ENCODE measurements at places on chromosomes 5 and 9.

DNA sequence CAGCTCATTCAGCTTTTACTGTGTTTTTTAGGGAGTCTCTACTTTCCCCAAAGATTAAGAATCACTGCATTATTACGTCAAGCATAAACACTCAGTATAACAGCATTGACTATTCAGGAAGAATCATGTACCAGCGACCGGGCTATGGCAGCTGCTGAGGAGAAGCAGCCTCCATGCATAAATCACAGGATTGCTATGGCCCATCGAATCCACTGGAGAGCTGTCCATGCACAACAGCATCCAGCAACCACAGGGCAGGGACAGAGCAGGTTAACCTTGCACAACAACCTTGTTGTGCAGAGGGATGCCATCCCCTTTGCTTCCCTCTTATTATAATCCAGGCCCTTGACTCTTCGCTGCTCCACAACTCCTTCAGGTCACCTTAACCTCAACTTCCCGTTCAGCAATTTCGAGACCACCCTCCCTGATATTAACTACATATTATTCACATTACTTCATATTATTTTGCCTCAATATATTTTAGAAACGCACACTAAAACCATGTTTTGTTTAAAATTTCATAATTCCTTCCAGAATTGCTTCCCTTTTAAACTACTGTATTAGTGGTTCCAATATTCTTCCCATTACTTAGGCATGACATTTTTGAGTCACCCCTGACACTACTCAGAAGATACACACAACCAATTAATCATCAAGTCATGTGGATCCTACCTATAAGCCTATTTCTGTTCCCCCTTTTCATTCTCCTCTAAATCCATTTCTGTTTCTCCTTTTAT, 991 bp downstream of the IARS1 start:
- DNase-seq = peak; percentile 31

DNA sequence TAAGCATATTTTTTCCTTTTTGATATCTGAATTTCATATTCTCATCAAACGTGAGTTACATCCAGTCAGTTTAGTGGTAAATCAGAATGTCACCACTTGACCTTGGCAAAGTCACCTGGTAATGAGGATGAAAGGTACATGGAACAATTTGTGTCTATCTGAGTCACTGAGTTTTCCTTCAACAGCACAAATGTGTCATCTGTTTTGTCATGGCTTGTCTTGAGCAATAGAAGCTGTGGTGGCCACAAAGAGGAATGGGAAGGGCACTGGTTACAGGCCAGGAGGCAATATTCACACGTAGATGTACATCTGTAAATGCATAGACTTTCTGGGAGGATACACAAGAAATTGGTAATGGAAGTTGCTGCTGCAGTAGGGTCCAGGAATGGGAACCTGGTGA, 8.4 kb upstream of the ZNF474 start:
- DNase-seq = no peak

- peak; percentile 70 for DNase-seq
Measured at GRCh38 chr5:172111852-172112225, 76.2 kb downstream of the STK10 start.

GRCh38 chr9:70413464-70413798, 1.0 kb downstream of the KLF9 start:
- DNase-seq = peak; percentile 92

DNA sequence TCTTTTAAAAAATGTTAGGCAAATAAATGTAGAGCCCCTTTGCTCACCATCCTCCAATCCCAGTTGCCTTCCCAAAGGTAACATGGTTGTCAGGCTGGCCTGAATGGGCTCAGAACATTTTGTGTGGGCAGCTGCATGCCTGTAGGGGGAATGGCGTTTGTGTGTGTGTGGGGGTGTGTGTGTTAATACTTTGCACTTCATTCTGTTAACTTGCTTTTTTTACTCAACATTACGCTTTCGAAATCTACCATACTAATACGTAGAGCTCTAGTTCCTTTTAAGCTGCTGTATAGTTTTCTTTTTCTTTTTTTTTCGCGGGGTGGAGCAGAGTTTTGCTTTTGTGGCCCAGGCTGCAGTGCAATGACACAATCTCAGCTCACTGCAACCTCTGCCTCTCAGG, 14.0 kb downstream of the MYOZ3 start:
- DNase-seq = no peak

GRCh38 chr5:92633875-92634487, 947.0 kb downstream of the NR2F1-AS1 start:
- DNase-seq = no peak

DNA sequence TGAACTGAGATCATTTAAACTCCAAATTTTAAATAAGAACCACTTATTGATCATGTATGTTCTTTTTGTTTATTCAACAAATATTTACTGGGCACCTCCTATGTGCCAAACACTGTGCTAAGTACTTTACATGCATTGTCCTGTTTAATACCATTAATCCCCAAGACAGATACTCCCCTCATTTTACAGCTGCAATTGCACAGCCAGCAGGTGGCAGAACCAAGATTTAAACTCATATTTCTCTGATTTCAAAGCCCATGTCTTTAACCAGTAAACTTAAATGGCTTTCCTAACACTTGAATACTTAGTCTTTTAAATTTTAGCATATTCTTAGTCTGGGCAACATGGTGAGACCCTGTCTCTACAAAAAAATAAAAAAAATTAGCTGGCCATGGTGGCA, 43.4 kb upstream of the KIAA1958 start:
- DNase-seq = peak; percentile 47

- DNase-seq = no peak
Measured at GRCh38 chr5:176436656-176437055, 11.5 kb upstream of the FAF2 start.

GRCh38 chr5:66851306-66851705, 255.1 kb downstream of the MAST4 start:
- DNase-seq = no peak

GRCh38 chr5:107669096-107670031, 1.4 kb downstream of the EFNA5 start:
- DNase-seq = no peak

GRCh38 chr5:57693488-57694305, 211.1 kb upstream of the ACTBL2 start:
- no peak for DNase-seq

DNA sequence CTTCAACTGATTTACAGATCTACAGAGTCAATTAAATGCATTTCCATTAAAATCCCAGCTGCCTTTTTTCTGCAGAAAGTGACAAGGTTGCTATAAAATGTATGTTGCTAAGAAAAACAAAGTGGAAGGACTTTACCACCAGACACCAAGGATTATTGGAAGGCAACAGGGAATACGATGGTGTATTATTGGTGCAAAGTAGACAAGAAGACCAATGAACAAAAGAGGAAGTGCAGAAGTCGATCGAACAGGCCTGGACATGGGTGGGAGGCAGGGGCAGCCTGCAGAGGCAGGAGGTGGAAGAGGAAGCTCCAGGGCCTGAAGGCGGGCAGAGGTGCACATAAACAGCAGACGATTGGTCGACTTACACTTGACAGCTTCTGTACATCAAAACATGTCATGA, 10.6 kb upstream of the SLC6A19 start:
- DNase-seq = no peak

- no peak for DNase-seq
Measured at GRCh38 chr5:140881889-140882590, at the start of gene PCDHA13. Gene PCDHA13, plus strand, starts transcription at chr5:140882124. Its CDS starts 145 bp downstream, at chr5:140882269.

GRCh38 chr5:111697881-111698757, 58.9 kb downstream of the NREP start:
- no peak for DNase-seq

- DNase-seq = no peak
Measured at GRCh38 chr9:107894572-107895261, 405.1 kb upstream of the KLF4 start.

- DNase-seq = no peak
Measured at GRCh38 chr5:5309645-5310044, 112.8 kb upstream of the ICE1 start.

- DNase-seq = no peak
Measured at GRCh38 chr5:10747678-10748622, 13.1 kb downstream of the DAP start.

DNA sequence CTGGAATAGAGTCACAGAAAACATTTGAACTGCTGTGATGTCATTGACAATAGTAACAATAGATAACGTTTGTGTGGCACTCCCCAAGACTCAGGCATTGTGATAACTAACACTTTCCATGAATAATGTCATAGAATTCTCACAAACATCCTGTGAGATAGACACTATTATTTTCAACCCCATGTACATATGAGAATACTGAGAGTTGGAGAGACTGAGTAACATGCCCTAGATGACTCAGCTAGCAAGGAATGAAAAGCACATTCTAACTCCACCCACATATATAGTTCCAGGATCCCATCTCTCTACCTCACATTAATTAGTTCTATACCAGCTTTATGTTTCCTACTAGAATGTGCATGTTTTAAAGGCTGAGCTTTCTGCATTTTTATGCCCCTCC, 71.4 kb downstream of the ASTN2 start:
- no peak for DNase-seq

DNA sequence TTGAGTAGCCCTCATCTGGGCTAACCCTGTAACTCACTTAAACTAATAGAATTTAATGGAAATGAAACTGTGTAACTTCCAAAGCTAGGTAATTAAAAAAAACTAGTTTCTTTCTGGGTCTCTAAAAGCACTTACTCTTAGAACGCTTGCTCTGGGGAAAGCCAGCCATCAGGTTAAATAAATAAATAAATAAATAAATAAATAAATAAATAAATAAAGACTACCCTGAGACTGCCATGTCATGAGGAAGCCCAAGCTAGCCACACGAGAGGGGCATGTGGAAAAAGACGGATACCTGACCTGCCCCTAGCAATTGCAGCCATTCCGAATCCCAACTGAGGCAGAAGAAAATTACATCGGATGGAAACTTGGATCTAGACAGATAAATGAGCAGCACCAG, 51.3 kb upstream of the FER start:
- DNase-seq = no peak

- DNase-seq = no peak
Measured at GRCh38 chr5:52725808-52726207, 61.9 kb upstream of the ITGA1 start.

- DNase-seq = peak; percentile 30
Measured at GRCh38 chr9:129860653-129861446, 25.6 kb downstream of the USP20 start.

DNA sequence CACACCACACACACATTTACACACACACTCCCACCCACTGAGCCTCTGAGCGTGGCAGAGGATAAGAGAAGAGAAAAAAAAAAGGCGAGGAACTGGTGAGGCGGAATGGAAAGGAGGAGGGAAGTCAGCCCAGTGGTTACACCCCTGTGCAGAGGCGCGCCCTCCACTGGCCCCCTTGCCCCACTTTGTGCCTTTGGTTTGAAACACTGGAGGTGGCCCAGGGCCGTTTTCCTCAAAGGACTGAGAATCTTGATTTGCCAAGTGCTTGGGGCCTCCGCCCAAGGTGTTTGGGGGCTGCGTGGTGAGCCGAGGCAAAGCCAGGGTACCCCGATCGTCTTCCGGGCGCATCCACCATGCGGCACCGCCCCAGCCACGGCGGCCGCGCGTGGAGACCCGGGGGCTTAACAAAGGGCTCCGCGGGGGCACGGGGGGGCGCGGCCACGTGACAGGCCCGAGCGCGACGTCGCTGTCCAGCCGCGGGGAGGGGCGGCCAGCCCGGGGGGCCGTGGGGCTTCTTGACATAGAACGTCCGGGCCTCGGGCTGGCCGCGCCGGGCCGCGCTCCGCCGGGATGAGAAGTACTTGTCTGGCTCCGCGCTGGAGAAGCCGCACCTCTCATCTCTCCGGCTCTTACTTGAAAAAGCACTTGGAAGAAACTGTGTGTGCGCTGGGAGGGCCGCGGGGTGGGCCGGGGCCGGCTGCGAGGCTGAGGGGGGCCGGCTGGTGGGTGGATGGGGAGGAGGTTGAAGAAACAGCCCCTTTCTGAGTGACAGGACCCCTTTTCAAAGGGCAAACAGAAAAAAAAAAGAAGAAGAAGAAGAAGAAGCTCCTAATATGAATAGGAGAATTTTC, 21.0 kb downstream of the NR2F1 start:
- DNase-seq = no peak

- DNase-seq = no peak
Measured at GRCh38 chr5:80975065-80975464, 14.9 kb downstream of the RASGRF2 start.

DNA sequence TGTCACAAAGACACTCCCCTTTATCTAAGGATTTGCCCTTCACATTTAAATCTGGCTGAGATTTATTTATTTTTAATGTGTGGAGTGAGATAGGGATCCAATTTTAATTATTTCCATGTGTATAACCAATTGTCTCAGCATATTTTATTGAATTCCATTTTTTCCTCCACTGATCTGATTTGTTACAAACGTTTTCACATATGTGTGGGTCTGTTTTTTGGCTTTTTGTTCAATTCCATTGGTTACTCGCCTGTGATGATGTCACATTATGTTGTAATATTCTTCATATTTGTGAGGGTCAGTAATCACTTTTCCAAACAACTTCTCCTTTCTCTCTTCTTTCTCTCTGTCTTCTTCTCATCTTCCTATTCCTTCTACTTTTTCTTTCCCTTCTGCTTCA, 278.3 kb upstream of the RFX3 start:
- no peak for DNase-seq

DNA sequence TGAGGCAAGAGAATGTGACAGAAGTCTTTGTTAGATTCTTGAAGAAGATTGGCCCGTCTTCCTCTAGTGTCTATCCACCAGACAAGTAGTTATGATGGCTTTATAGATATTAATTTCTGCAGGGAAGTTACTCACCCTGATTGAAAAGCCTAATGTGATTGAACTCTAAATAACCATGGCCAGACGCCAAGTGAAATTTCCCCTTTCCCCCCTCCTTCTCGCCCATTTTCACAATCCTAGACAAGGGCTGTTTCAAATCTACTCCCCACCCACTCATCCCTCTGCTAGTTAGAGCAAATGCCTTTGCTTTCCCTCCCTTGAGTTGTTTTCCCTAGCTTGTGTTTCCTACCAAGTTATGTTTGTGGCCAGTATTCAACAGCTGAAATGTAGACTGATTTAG, 182.5 kb downstream of the TMEM167A start:
- no peak for DNase-seq

- DNase-seq = peak; percentile 15
Measured at GRCh38 chr9:126613651-126614050, at the start of gene LMX1B. Gene LMX1B, plus strand, starts transcription at chr9:126613928. Its CDS starts 522 bp downstream, at chr9:126614450.

GRCh38 chr5:178333821-178334481, 101.3 kb upstream of the PHYKPL start:
- DNase-seq = no peak

Measured in erythroblast (primary cell).